RKO (cell line): ENCODE measurements at places on chromosomes 3 and 15.

GRCh38 chr3:72177075-72178050 lies 392.4 kb upstream of the PROK2 start:
- no peak for DNase-seq

GRCh38 chr15:73357999-73358665 lies 10.6 kb downstream of the HCN4 start:
- DNase-seq = no peak

DNA sequence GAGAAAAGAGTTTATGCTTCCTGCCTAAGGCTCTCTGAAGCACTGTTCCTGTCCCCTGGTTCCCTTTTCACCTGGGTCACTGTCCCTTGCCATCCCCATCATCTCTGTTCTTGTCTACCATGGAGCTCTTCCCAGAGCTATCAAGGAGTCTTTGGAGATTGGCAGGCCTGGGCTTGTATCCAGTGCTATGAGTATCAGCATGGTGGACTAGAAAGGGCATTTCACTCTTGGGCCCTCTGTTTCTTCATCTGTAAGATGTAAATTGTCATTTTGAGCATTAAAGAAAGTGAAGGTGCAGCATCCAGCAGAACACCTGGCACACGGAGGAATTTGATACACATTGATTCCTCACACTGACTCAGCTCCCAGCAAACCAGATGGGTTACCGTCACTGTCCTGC lies 388.2 kb downstream of the CACNA2D3 start:
- DNase-seq = no peak

DNA sequence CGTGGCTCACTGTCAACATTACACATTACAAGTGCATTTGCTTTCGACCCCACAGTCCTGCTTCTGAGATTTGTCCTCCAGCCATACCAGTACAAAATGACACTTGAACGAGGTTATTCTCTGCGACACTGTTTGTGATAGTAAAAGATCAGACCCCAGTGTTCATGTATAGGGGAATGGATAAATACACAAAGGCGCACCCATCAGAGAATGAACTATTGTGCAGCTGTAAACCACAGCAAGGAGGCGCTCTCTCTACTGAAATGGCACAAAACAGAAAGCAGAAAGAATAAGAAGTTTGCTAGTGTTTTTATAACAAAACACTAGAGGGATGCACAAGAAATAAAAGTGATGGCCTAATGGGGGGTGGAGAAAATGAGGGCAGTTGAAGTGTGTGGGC lies 4.9 kb upstream of the CHSY1 start:
- DNase-seq = peak; percentile 32

- DNase-seq = no peak
Observed at GRCh38 chr15:79265167-79265566, 17.4 kb upstream of the ANKRD34C start.

DNA sequence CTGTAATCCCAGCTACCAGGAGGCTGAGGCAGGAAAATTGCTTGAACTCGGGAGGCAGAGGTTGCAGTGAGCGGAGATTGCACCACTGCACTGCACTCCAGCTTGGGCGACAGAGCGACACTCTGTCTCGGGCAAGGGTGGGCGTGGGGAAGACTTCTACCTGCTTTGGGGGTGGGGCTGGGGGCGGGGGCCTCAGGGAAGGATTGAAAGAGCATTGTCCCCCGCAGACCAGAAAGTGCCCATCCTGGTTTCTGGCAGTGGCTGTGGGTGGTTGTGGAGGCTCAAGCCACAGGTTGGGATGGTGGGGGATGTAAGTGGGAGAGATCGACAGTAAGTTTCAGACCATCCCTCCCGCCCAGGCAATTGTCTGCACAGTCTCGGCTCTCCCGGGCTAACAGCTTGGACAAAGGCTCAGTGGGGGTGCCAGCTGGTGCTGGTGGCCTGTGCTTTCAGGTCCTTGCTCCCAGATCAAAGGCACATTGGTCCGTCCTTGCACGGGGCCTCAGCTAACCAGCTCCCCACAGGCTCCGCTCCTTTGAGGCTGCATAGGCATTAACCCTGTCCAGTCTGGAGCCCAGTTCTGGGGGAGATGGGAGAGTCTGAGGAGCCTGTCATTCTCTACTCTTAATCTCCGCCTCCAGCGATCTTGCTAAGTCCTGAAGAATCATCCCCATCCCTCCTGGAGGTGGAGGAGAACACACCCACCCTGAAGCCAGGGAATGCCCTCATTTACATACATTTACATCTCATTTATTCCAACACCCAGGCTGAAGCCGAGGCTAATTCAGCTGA lies 8.6 kb downstream of the SCN5A start:
- DNase-seq = no peak

- peak; percentile 63 for DNase-seq
Observed at GRCh38 chr3:132726341-132726823, 4.2 kb upstream of the NPHP3 start.

- peak; percentile 13 for DNase-seq
Observed at GRCh38 chr15:60695713-60696522, 217.0 kb upstream of the ICE2 start.

DNA sequence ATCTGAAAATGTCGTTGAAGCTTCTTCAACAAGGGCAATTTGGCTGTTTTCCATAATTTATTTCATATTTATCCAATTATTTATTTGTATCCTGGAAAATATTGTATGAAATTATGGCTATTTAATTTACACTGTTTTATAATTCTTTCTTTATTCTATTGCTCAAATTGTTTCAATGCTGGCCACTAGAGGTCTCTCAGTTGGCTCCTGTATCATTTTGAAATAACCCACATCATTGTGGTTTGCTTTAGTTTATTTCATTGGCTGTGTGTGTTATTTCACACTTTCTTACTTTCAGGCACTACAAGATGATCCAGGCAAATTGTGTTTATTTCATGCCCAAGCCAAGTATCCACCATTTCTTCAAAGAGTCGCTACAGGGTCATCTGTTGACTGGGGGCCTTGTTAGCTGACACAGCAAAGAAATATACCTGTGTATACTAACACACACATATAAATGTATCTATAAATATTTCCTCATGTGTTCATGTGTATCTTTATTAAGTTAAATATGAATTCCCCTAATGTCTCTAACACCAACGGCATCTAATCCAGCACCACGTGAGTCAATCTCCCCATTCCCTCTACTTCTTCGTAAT lies 86.2 kb downstream of the NPAP1 start:
- peak; percentile 27 for DNase-seq

DNA sequence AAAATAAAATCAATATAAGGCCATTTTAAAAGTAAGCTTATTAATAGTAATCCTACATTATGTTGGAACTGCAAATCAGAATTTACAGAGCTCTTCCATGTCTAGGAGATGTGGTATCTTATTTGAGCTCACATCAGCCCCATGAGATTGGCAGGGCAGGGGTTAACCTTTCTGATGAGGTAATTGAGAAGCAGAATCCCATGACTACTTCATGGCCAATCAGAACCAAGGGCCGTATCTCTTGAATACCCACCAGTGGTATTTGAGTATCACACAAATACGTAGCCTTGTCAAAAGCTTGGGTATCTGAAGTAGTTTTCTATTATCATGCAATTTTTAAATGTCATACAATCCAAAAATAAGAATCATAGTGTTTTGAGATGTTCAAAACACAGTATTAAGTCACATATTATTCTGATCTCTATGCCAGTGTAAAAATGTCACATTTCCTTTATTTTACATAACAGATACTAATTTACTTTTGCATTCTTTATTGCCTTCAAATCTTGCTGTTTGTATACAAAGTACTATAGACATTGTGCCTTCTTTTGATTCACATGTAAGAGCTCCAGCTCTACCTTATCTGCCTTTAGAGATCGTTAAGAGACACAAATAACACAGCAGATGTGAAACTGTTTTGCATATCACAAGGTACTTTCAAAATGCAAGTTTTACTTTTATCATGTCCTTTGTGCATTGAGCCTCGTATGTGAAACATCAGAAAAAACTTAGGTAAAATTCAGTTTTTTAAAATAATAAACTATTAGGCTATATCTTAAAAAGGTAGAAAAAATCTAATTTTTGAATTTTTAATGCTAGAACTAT lies 251.7 kb upstream of the GOLGA6L4 start:
- no peak for DNase-seq

- no peak for DNase-seq
Observed at GRCh38 chr15:28106294-28107110, 7.4 kb upstream of the OCA2 start.

DNA sequence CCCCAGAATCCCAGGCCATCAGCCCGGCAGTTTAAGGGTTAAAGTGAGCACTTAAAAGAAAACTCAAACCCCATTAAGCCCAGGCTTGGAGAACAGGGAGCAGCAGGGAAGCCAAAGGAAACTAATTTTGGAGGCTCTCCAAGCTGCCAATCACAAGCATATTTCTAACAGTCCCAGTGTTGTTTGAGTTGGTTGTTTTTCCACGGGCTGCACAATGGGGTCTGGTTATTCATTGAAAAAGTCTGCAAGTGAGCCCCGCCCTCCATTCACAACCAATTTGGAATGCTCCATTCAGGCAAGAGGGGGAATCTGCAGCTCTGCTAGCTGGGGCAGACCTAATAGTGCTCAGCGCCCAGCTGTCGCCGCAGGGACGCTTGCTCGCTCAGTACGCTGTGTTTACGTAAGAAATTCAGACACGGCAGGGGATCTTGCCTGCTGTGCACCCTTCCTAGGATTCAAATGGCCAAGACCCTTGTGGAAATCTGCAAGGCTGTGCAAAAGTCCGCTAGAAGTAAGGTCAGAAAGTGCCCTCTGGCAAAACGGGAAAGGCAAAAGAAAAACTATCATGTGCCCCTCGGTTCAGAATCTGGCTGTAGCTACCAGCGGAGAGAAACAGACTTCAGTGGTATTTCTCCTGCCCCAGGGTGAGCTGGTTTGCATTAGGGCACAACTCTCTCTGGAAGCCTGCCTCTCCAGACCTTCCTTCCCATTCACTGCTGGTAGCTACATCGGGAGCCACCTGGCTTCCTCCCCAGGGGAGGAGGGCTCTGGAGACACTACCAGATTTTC lies 11.0 kb downstream of the ETV5 start:
- no peak for DNase-seq

DNA sequence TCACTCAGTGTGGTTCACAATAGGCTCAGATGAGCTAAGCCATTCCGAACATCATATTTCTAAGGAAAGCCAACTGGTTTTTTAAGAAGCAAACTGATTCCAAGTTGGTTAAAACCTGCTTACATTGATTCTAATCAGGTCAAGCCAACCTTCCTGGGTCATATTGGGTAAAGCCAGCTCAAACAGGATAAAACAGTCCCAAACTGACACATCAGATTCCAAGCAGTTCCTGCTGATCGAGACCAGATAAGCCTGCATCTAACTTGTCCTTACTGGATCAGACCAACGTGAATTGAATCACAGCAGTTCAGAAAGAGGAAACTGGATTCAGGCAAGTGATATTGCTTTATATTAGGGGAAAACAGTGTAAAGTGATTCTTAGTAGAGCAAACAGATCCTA lies 18.6 kb upstream of the THSD4 start:
- DNase-seq = peak; percentile 25

DNA sequence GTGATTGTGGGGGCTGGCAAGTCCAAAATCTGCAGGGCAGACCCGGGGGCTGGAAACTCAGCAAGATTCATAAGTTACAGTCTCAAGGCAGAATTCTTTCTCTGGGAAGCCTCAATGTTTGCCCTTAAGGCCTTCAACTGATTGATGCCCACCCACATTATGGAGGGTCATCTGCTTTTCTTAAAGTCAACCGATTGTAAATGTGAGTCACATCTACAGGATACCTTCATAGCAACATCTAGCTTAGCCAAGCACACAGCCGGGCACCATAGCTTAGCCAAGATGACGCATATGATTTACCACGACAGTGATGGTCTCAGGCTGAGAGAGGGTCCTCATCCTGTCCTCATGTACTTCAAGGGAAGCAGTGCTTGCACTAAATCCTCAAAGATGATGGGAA lies 43.5 kb downstream of the IDH2 start:
- DNase-seq = no peak

DNA sequence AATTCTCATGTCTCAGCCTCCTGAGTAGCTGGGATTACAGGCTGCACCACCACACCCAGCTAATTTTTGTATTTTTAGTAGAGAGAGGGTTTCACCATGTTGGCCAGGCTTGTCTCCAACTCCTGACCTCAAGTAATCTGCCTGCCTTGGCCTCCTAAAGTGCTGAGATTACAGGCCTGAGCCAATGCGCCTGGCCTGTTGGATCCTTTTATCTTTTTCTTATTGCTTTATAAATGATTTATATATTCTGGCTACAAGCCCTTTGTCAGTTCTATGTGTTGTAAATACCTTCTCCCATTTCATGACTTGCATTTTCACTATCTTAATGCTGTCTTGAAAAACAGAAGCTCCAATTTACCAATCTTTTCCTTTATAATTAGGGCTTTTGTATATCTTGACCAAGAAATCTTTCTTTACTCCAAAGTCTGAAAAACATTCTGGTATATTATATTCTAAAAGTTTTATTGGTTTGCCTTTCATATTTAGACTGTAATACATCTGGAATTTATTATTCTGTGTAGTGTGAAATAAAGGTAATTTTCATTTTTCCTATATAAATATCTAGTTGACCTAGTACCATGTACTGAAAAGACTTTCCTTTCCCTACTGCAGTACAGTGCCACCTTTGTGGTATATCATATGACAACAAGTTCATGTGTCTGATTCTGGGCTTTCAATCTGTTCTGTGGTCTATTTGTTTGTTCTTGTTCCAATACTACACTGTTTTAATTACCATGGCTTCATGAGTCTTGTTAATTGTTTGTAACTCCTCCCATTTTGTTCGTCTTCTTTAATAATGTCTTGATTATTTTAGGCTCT lies 52.9 kb upstream of the RNU6-1 start:
- no peak for DNase-seq

GRCh38 chr3:185760550-185760949 lies 64.3 kb downstream of the IGF2BP2 start:
- DNase-seq = no peak

GRCh38 chr3:119160361-119160760 lies 13.0 kb upstream of the UPK1B start:
- no peak for DNase-seq

DNA sequence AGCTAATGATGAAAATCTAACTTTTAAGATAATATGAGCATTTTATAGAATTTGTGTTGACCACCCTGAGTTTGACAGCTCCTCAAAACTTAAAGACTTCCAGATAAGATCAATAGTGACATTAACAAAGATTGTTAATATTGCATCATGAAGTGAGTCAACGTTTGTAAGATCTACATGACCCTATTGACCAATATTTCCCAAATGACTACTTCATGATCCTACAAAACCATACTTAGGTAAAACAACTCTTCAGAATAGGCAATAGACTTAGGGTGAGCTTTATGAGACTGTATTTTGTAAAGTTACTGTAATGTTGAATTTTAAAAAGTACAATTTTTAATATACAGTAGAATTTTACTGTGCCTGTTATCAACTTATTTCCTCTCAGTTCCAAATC lies 422.7 kb upstream of the ALCAM start:
- DNase-seq = peak; percentile 2

GRCh38 chr3:172198428-172198827 lies 159.1 kb downstream of the FNDC3B start:
- no peak for DNase-seq

- DNase-seq = no peak
Observed at GRCh38 chr3:41193794-41194539, 5.3 kb upstream of the CTNNB1 start.

GRCh38 chr15:83515164-83515563 lies 68.0 kb downstream of the SH3GL3 start:
- no peak for DNase-seq

- DNase-seq = no peak
Observed at GRCh38 chr3:144363856-144364255, 392.2 kb downstream of the DIPK2A start.

GRCh38 chr15:89662893-89663626 lies 7.8 kb upstream of the KIF7 start:
- DNase-seq = no peak

GRCh38 chr15:48803877-48804276 lies 7.0 kb downstream of the CEP152 start:
- no peak for DNase-seq
